HT1080 (cell line): ENCODE measurements at places on chromosomes 16 and 17. TPM values are rescaled to one million over a fixed set of nuclear protein-coding genes. Genes with fewer than 3 reads are reported as not detected.
A peak's percentile ranks its signal among the peaks of the same experiment; 100 is the strongest.

DNA sequence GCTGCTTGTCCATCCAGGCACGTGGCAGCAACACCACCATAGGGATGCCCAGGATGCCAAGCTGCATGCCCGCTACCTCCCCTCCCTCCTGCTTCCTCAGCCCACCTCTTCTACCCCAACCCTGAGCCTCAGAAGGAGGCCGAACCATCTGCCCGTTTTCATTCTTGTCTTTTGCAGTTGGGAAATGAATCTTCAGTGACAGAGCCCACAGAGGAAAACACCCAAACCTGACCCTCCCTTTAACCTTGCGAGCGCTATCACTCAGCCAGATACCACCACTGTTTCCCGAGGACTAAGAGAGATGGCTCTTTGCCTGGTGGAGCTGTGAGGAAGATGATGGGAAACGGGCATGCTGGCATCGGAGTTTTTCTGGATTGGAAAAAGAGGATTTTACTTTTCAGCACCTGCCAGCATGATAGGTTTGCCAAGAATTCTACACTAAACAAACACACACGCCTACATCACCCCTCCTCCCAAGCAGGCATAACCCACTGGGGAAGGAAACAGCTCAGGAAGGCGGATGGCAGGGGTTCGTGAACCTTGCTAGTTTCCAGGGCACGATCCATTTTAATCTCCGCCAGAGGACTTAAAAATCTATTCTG lies 457.4 kb downstream of the SLC39A11 start:
- DNase-seq = no peak

- no peak for DNase-seq
Observed at GRCh38 chr16:74030000-74030706, 266.5 kb upstream of the PSMD7 start.

DNA sequence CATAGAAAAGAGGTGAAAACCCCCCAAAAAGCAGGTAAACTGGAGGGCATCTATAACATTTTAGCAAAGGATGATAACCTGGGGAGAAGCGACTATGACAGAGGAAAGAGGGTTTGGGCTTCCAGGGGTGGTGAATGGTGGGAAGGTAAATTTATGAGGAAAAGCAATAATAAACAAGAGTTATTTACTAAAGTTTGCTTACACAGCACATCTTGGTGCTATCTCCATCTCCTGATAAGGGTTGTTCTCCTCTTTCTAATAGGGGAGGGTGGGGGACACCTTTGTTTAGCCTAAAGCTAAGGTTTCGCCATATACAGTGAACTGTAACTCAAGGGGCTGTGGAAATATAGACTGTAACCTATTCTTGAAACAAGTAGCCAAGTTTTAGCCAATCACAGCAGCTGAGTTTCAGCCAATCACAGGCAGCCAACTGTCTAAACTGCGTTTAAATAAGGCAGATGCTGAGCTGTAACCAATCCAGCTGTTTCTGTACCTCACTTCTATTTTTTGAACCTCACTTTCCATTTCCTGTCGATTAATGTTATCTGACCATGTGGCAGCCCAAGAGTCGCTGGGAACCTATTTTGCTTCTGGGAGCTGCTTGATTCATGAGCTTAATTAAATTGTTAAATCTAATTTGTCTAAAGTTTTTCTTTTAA lies 191.8 kb downstream of the MAP2K6 start:
- DNase-seq = no peak

GRCh38 chr17:10295728-10296343 lies 77.0 kb downstream of the MYH13 start:
- DNase-seq = peak; percentile 47

DNA sequence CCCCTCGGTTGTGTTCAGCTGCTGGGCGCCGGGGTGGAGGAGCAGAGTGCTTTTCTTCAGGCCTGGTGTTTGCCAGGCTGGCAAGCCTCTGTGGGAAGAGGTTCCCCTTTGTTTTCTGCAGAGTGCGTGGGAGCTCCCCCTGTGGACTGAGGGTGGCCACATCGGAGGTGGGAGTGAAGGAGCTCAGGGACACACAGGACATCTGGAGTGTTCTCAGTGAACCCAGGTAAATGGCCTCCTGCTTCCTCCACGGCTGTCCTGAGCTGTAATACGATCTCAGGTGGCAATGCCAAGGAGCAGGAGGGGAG lies 39.2 kb upstream of the IRF8 start:
- DNase-seq = no peak

- peak; percentile 94 for DNase-seq
Observed at GRCh38 chr16:73068541-73069401, 20.8 kb upstream of the ZFHX3 start.

- DNase-seq = no peak
Observed at GRCh38 chr17:17876959-17877528, 40.3 kb upstream of the SREBF1 start.

DNA sequence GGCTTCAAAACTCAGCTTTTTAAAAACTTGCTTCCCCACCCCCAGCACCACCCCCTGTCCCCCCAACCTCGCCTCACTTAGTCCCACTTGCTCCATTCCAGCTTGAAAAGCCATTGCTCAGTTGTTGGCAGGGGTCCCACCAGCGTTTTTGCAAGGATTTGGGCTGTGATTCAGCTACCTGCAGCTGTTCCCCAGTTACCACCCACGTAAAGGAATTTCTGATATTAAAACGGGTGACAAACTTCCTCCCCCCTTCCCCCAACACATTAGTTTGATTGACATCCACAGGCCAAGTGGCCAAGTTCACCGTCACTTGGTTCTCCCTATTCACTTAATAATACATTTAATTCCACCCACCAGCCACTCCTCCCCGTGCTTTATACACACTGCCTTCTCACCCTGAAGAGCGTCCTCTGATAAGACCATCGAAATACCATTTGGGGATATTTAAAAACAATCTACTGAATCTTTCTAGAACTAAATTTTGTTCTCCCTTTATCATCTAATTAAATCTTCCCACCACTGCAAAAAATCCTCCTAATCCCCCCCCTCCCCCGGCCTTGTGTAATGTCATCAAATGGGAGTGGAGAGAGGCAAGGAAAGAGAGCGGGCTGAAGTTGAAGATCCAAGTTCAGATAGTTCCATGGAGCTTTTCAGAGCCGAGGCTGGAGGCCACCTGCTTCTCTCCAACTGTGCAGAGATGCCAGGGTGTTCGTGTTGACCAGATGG lies 55.1 kb downstream of the SOX9 start:
- no peak for DNase-seq

DNA sequence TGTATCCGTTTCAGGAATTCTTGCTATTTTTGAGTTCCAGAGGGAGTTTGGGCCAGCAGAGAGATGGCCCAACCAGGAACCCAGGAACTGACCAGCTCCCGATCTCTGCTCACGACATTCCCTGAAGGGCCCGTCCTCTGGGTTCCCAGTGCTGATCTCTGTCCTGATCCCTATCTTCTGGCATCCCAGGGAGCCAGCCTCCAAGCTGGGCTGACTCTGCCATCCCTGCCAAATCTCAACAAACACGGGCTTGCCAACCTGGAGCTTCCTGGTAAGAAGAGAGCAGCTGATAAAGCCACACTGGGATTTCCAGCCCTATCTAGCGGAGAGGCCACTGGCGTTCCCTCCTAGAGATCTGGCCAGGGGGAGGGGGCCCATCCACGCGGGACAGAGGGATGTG lies 16.2 kb downstream of the GPRC5B start:
- DNase-seq = no peak

DNA sequence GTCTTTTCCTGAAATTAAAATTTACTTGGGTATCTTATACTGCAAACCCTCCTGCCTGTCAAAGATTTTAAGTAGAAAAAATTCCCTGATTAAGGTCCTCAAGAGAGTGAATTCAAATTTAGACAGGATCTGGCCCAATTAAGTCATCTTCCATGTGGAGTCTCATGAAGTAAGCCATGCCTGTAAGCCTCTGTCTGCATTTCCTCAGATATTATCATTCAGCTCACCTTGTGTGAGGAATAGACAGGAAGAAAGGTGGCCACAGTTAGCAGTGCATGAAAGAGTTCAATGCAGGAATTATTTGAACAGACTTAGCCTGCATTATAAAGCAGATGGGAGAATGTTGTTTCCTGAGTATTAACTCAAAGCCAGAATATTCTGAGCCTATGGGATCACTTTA lies 174.7 kb downstream of the HS3ST3A1 start:
- DNase-seq = no peak

DNA sequence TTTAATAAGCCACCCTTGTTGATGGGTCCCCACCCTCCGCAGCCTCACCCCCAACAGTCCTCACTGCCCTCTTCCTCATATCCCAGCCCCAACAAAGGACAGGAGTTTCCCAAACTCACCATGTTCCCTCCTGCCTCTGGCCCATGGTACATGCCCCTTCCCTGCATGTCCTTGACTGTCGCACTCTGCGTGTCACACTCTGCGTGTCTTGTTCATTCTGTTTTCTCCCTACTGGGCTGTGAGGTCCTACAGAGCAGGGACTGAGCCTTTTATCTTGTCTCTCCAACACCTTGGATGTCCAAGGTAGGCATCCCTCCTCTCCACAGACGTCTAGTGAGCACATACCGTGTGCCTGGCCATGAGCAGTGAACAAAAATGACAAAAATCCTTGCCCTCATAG lies 154.7 kb downstream of the SOCS1 start:
- no peak for DNase-seq

GRCh38 chr17:67488768-67489167 lies 111.7 kb downstream of the PITPNC1 start:
- no peak for DNase-seq

GRCh38 chr16:1244881-1245280 lies 4.4 kb downstream of the TPSAB1 start:
- DNase-seq = peak; percentile 34

DNA sequence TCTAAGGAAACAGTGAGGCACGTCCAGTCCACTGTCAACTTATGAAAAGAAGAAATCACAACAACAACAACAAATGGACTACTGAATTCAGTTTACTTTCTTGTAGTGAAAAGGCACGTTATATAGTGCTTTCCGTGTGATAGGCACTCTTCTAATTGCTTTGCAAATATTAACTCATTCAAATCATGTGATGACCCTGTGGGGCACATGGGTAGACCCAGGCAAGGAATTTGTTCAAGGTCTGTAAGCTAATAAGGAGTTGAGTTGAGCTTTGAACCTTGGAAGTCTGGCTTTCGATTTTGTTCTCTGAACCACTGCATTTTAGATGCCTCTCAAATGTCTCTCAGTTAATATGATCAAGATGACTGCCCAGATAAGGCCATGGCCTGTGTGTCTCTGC lies 295.1 kb upstream of the RBFOX1 start:
- DNase-seq = no peak

DNA sequence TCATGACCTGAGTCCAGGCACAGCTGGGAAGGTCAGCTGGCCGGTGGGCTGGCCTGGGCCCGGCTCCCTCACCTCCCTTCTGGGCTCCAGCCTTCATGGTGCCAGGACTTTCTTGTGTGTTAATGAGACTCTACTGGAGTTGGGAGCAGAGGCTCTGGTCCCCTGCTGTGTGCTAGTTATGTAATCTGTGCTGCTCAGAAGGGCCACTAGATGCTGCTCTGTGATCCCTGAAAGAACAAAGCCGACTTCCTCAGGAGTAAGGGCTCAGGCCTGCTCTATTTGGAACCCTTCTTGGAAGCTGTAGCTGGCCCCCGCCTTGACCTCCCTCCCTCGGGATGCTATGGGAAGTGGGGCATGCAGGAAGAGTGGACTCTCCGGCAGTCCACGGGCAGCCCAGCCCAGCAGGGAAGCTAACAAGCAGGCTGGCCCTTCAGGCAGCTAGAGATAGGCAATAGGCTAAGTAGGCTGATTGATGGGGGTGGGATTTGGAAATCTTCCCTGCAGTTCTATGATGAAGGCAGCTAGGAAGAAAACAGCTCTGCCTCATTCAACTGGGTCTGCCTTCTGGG lies 3.3 kb upstream of the CDK5R1 start:
- peak; percentile 52 for DNase-seq

- no peak for DNase-seq
Observed at GRCh38 chr17:56350592-56350991, 197.3 kb downstream of the ANKFN1 start.

DNA sequence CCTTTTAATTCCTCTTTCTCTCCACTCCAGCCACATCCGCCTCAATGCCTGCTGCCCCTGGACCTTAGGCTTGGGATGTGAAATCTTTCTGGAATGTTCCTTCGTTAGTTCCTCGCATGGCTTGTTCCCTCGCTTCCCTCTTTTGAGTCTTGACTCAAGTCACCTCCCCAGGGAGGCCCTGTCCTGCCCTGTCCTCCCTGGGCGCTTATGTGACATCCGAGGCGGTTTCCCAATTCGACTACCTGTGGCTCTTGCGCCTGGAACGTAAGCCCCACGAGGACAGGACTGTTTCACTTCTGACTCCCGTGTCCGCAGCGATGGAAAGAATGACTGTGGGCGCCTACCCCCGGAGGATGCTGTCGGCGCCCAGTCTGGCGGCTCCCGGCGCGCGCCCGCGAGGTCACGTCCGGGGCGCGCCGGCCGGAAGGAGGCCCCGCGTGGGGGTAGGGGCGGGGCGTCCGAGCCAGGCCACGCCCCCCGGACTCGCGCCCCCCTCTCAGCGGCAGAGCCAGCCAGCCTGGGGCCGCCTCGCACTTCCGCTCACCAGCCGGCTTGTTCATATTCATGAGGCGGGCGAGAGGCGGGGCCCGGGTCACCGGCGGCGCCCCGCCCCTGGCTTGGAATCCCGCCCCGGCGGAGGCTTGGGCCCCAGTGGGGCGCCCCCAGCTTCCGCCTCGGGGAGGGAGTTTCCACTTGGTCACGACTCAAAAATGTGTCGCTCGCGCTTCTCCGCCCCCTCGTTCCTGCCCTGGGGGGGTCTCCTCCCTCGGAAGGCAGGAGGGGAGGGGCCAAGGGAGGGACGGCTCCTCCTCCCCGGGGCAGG lies 8.4 kb upstream of the GLIS2 start:
- peak; percentile 94 for DNase-seq

Gene C16orf74
- total RNA-seq = 46.0 and 55.2 TPM in 2 replicates

Gene TNFRSF13B
- not detected in 2 replicates for total RNA-seq

Gene ZFP90
- 0.11 and 0.27 TPM in 2 replicates for total RNA-seq

Gene ZFHX3
- total RNA-seq = 2.7 and 3.0 TPM in 2 replicates

Gene CYB561
- total RNA-seq = 0.70 and 3.2 TPM in 2 replicates

Gene ZNF469
- total RNA-seq = 0.02 TPM in 1 of 2 replicates, not detected in the other

Gene TCAP
- 1.00 TPM in 1 of 2 replicates, not detected in the other for total RNA-seq
